ENCODE measurements at places on chromosomes 12 and 14.

DNA sequence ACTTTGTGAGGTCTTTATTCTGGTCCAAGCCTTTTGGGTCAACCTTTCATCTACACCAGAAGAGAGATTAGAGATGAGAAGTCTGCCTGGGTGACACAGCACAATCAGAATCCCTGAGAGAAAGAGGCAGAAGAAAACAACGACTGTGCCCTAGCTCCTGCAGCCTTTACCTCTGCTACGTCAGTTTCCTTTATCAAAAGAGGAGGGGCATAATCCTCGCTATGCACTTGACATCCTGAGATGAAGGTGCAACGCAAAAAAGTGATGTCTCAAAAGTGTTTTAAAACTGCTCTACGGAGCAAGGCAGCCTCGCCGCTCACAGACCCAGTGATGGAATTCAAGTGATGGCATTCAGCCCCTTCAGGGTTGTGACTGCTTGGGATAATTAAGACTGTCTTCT lies 21.7 kb downstream of the ZDHHC22 start:
- DNase-seq, result no peak

GRCh38 chr14:91377700-91378652 lies 39.6 kb downstream of the CCDC88C start:
- DNase-seq, result no peak

DNA sequence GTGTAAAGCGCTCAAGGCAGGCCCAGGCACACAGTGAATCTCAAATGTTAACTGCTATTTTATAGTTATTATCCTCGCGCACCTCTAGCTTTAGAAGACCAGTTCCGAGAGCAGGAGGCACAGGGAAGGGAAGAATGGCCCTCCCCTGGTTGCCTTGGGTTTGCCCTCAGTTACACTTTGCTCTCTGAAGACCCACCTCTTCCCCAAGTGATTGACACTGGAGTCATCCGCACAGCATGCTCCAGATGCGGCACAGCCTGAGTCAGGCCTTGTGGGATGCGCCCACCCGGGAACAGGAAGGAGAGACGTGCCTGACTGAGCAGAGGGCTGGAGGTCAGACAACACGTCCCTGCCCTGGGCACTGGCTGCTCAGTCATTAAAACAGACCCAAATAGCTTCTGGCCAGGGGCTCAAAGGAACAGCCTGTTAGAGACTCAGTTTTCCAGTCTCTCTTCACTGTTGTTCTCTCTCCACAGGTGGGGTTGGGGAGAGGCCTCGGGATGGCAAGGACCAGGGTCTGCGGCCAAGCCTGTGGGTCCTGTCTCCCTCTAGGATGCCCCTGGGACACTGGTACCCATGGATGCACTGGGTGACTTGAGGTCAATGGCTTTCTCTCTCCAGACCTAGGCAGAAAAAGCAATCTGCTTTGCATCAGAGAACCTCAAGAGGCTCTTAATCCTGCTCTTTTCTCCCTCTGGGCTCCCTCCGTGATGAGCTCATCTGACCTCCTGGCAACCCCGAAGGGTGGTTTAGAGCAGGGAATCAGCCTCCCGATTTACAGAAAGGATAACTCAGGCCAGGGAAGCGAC lies 13.6 kb upstream of the MLXIP start:
- no peak for DNase-seq

DNA sequence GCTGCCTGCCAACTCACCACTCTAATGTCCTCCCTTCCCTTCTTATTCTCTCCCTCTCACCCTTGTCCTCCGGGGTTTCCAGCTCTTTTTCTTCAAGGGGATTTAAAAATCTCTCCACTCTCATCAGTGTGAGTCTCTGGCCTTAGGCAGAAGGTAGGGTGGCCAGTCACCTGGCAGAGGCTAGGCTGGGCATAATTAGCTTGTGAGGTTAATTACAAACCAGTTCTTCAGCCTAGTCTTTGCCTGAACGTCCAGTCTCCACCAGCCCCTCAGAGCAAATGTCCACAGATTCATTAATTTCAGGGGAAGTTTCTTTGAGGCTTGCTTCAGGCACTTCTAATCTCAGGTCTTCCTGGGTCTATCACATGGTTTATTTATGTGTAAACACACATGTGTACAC lies 6.7 kb downstream of the KRT7 start:
- DNase-seq, result no peak

DNA sequence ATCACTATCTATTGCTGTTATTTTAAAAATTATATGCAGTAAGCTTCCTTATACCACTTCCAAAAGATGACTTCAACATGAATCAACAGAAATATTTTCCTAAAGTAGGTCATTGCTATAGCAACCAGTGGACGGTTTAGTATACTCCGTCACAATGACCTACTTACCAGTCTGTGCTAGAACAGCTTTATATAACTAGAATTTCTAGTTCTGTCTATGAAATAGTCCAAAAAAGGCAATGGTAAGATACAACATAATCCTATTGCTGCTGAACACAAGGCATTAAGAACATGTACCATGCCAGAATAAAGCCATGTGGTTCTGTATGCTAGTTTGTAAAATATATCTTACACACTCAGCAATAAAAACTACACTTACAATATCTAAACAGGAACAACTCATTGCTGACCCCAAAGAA lies 40.7 kb upstream of the MTERF2 start:
- DNase-seq, result no peak

DNA sequence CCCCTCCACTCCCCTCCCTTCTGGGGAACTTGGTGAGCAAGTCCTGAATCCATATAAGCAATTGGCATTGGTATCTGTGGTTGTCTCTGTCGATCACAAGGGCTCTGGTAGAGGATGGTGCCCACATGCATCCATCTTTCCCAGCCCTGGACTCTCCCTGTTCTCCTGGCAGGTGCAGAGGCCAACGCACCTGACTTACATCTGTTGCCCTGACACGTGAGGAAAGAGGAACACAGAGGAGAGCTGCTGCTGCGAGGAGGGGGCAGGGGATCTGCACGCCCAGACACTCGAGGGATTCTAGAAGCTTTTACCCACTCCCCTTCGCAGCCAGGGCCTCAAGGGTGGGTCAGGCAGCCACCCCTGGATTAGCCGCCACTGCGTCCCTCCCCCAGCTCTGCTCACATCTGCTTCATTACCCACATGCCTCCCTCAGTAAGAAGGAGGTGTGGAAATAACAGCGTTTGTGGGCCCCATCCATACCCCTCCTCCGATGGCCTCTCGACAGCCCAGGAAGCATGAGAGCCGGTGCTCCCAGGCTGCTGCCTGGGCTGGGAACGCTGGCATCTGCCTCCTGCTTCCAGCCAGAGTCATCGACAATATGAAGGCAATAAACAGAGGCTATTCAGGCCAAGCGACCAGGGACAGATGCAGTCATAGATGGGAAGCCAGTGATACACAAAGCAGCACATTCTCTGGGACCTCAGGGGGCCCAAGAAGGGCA lies 56.5 kb downstream of the KDM2B start:
- no peak for DNase-seq

GRCh38 chr12:104805186-104805585 lies 152.9 kb downstream of the SLC41A2 start:
- no peak for DNase-seq

GRCh38 chr14:94584591-94585280 lies 3.5 kb downstream of the SERPINA5 start:
- DNase-seq, result no peak

GRCh38 chr12:121523741-121524140 lies 57.1 kb downstream of the KDM2B start:
- no peak for DNase-seq

Measured in aorta (tissue), 5 donors.